Stimulated activated CD4-positive, alpha-beta T cell treated with anti-CD3 and anti-CD28 coated beads, Interleukin-4, amount 100 ng/mL, for 4 hours (primary cell): ENCODE measurements at places on chromosomes 4 and X.

DNA sequence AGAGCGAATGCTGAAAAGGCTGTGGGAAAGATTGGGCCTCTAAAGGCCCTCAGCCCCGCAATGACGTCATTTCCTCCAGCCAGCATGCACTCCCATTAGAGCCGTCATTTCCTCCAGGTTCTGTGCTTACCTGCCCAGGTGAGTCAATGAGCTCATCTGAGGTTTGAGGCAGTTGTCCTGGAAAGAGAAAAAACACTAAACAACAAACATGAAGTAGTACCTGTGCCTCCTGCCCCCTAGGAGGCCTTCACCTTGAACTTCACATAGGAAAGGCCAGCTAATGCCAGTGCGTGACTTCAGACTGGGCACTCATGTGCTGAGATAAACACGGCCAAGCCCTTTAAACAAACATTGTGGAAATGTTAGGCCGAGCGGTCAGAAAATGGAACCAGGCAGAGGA, 55.9 kb downstream of the FHDC1 start:
- DNase-seq = no peak

DNA sequence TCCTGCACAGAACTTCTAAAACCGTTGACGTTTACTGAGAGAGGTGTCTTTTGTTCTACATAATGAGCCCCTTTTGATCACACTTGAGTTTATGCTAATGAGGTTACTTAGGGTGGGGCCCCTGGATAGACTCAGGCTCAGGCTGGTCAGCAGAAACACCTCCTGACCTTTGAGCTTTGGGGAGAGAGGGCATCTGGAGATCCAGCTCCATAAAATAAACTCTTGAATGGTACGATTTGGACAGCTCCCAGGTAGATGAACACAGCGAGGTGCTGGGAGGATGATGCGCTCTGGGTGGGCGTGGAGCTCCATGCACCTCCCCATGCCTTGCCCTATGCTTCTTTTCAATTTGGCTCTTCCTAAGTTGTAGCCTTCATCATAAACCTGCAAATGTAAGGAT, 52.0 kb downstream of the ENOPH1 start:
- no peak for DNase-seq

GRCh38 chr4:146846882-146847281, 98.8 kb downstream of the TTC29 start:
- no peak for DNase-seq

- no peak for DNase-seq
Observed at GRCh38 chrX:11750694-11751093, 7.3 kb upstream of the MSL3 start.

DNA sequence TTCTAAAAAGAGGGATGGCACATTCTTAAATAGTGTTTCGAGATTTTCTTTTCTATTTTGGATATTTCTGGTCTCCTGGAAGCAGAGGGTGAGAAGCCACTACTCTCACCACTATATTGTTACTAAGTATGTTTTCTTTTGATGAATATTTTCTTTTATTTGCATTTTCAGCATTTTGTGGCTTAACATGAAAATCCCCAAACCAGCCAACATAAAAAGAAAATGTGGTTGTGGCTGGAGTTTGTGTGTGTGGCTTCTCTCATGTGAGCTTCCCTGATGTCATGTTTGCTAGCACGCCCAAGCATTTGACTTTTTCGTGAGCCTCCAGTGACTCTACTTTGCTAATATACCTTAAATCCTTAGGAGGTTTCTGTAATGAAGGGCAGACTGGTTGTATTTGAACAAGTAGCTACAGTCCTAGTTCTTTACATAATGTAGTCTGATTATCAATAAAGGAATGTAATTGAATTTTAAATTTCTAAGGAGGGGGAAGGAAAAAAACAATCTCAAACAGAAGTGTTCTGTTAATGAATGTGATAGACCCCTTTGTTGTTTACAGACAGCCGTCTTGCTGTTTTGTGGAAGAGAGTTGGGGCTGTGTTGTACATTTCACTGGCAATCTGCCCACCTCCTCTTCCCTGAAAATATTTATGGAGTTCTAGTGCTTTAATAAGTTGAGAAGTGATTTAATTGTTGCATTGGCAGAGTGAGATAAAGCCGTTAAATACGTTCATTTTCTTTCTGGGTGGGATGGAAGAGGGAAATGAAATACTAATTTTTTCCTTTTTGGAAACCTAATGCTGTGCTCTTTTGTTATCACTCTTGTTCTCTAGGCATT, 114.6 kb downstream of the ARHGAP10 start:
- DNase-seq = no peak

DNA sequence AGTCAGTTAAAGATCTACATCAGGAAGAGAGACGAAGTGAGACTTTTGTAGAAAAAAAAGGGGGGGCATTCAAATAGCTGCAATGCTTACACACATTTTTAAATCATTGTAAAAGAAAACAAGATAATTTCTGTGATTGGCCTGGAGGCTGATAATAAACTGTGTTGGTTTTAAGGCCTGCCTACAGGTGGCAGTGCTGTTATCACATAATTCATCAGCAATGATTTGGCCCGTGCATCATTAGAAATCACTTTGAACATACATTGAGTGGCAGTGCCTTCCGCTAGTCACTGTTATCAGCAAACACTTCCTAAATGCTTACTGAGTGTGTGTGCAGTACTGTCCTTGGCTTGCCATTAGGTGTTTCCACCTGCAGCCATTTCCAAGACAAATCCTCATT, 831.9 kb downstream of the TRIML1 start:
- no peak for DNase-seq

DNA sequence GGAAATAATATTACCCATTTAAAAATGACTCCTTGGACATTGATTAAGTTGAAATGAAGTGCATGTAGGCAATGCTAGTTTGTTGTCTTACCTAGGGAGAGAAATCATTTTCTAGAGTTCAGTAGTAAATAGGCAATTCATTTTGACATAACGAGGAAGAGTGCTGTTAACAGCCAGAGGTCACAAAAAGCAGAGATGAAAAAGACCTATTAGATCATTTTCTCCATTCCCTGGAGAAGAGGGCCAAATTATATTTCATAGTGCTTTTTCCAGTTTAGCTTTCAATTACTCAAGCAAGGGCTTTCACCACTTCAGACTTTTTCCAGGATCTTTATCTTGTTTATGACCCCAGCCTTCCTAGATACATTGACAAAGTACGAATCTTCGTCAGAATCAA, 374.3 kb upstream of the GALNT7 start:
- no peak for DNase-seq

DNA sequence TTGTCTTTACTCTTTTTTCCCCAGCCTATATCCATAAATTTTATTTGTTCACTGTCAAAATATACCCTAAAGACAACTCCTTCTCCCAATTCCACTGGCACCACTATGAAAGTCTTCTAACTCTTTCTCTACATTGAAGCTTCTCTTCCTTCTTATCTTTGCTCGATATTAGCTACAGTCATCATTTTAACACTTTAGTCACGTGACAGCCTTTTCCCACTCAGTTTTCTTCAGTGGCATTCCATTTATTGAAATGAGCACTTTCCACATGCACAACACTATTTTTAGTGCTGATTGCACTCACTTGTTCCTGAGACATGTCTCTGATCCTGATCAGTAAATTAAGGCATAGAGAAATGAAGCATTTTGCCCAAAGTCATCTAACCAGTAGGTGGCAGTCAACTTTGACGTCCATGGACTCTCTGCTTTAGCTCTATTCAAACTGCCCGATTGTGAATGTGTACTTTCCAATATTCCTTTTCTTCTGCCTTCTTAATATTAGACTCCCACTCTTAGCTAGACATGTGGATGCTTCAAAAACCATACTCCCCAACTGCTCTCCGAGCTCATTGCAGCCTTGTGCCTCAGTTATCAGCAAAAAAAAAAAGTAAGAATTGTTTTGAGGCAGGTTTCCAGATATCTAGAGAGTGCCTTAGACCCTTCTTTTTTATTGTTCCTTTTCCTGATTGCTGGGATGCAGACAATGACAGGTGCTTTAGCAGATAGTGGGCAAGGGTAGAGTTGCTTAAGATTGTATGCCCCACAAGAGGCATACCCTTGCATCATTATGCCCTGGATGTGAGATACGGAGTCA, 394.4 kb upstream of the ADGRL3 start:
- no peak for DNase-seq

- no peak for DNase-seq
Observed at GRCh38 chr4:173940146-173940545, 343.3 kb downstream of the FBXO8 start.

DNA sequence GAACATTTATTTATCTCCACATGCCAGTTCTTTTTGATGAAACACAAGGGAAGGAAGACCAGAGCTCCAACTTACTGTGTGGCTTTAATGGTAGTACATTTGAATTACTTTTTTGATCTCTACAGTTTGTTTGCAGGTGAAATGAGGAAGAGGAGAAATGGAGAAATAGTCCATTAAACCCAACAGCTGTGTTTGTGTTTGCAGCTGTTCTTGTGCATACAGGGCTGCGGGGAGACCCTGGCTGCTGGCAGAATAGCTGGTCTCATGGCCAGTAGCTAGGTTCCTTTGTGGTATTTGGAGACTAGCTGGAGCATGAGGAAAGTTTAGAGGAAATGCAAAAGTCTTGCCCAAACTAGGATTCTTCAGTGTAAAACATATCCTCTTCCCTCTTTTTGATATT, 374.8 kb downstream of the GPAT3 start:
- DNase-seq = no peak

GRCh38 chrX:123361371-123361770, 177.3 kb downstream of the GRIA3 start:
- no peak for DNase-seq

GRCh38 chrX:15146515-15146914, 123.4 kb downstream of the ASB9 start:
- DNase-seq = peak; percentile 6

DNA sequence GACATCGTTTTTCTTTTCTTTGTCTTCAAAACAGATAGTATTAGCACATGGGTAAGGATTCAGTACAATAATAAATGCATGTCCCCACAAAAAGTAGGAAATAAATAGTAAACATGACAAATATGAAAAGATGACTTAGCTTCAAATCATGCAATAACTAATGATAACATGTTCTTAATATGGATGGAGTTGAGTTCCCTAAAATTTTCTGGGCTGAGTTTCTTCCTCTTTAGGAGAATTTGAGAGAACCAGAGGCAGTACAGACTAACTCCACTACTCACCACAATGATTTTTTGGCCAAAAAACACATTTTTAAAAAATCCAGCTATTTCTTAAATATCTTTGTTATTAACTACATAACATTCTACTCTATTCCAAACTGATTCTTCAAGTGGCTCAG, 432.3 kb upstream of the HS3ST1 start:
- DNase-seq = no peak

GRCh38 chrX:9557521-9557920, 92.7 kb downstream of the TBL1X start:
- DNase-seq = no peak

GRCh38 chr4:76546759-76547742, 112.0 kb downstream of the SHROOM3 start:
- DNase-seq = no peak

- DNase-seq = no peak
Observed at GRCh38 chr4:82611527-82611926, 49.7 kb upstream of the TMEM150C start.

- no peak for DNase-seq
Observed at GRCh38 chrX:2652106-2652505, 39.0 kb upstream of the CD99 start.

- DNase-seq = peak; percentile 1
Observed at GRCh38 chrX:151488677-151489076, 74.8 kb upstream of the PASD1 start.

DNA sequence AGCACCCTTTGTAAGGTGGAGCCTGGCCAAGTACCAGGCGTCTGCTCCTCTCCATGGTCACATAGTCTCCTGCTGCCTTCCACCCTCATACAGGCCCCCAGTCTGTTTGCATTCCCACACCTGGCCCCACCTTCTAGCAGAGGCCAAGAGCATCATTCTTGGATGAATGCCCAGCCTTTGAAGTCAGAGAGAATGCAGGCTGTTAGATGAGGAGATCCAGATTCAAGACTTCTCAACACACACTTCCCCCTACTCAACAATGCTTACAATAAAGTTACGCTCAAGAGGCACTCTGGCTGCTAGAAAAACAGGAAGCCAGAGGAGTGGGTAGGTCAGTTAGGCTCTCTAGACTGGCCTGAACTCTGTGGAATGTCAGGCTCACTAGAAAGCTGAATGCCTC, 43.3 kb downstream of the SHROOM4 start:
- no peak for DNase-seq
